T-helper 2 cell (primary cell): ENCODE measurements at places on chromosomes 11 and 22.

DNA sequence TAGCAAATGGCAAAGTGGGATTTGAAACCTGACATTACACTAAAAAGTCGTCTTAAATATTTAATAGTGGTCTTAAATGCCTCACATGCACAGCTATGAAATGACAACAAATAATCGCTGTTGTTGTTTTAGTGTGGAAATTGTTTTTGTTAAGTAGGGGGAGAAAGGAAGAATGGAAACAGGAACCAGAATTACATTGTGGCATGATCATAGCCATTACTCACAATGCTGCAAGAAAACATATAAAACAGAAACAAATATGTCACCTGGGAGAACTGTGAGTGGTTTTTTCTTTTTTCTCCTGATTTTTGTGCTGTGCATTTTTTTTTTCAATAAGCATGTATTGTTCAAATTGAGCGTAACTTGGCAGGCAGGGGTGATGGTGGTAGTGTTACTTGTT is 22.9 kb downstream of the FAM76B start:
- DNase-seq: no peak

- DNase-seq: no peak
Observed at GRCh38 chr11:66003291-66003690, 988 bp downstream of the BANF1 start.

DNA sequence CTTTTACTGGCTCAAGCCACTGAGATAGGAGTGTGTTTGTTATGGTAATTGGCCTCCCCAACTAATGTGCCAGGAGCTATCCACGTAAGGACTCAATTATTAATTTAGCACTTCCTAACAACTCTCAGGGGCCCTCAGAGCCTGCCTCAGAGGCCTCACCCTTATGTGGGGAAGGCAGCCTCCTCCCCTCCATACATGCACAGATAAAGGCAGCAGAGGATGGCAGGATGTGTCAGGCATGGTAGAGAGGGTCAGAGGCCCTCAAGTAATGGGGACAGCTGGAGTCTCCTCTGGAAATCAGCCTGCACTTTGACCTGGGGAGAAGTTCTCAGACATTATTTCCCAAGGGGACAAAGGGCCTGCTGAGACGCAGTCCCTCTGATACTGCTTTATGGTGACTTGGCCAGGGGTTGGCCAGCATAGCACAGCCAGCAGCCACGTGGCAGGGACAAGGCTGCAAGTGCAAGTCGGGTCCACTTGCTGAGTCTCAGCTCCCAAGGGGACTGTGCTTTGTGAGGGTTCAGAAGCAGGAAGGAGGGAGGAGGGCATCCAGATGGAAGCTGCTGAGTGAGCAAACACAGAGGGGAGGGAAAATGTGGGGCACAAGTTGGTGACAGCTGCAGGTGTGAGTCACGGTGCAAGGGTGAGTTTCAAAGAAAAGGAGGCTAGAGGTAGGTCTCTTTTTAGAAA is 17.0 kb downstream of the MOGAT2 start:
- no peak for DNase-seq

GRCh38 chr22:45742866-45743450 is 71.3 kb downstream of the ATXN10 start:
- no peak for DNase-seq

DNA sequence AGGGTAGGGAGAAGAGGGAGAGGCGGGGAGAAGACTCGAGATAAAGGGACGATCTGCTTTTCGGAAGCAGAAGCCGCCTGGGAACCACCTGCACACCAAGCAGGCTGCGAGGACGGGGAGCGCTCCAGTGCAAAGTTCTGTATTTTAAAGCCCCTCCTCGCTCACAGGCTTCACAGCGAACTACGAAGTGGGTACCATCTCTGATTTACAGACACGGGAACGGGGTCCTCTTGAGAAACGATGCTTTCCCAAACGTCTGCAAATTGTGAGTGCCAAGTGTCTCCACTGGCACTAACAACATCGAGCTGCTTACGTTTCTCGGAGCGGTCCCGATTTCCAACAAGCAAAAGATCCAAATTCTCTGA is 700 bp upstream of the STX3 start:
- no peak for DNase-seq

- DNase-seq: no peak
Observed at GRCh38 chr22:41557401-41558240, 3.2 kb upstream of the CSDC2 start.

DNA sequence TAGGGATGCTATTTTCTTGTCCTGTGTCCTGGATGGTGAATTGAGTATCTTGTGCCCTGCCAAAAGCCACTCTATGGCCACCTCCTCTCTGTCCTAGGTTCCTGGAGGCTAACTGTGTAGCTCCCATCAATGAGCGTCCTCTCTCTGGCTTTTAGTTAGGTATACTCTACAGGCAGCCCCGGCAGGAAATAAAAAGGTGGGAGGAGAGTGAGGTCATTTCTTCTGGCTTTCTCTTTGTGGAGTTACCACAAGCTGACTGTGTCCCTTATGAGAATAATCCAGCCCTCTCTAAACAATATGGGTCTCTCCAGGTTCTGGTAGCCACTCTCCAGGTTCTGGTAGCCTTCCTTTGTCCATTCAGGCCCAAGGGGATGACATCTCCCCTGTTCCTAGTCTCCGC is 11.7 kb upstream of the ASPHD2 start:
- no peak for DNase-seq

- DNase-seq: no peak
Observed at GRCh38 chr11:75233754-75234172, 6.8 kb upstream of the TPBGL start.

- DNase-seq: no peak
Observed at GRCh38 chr22:21589396-21589795, 21.9 kb downstream of the UBE2L3 start.

DNA sequence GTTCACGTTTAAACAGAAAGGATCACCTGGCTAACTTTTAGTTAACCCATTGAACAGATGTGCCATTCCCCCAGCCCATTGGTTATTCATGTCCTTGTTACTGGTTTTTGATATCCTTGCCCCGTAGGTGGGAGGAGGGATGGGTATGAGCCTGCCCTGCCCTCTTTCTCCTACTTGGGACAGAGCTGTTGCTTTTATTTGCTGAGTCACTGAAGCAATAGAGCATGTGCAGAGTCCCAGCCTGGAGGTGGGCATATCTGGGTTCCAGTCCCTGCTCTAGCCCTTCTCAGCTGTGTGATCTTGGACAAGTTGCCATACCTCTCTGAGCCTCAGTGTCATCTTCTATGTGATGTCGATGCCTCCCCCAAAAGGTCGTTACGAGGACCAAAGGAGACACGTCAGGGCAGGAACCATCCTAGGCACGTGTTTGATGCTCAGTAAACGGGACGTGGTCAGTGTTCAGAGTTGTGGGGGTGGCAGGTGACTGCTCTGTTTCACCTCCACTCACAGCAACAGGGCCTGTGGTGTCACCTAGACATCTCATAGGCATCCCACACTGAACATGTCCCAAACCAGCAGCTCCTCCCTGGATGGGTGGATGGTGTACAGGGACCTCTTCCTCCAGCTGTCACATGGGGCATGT is 61.0 kb downstream of the BMAL1 start:
- no peak for DNase-seq

GRCh38 chr22:19748991-19749664 is 11.4 kb upstream of the TBX1 start:
- no peak for DNase-seq

GRCh38 chr22:41969110-41969646 is at the start of gene SEPTIN3:
Gene SEPTIN3, plus strand, starts transcription at chr22:41969443. Its CDS starts 2,050 bp downstream, at chr22:41971493.
- no peak for DNase-seq

DNA sequence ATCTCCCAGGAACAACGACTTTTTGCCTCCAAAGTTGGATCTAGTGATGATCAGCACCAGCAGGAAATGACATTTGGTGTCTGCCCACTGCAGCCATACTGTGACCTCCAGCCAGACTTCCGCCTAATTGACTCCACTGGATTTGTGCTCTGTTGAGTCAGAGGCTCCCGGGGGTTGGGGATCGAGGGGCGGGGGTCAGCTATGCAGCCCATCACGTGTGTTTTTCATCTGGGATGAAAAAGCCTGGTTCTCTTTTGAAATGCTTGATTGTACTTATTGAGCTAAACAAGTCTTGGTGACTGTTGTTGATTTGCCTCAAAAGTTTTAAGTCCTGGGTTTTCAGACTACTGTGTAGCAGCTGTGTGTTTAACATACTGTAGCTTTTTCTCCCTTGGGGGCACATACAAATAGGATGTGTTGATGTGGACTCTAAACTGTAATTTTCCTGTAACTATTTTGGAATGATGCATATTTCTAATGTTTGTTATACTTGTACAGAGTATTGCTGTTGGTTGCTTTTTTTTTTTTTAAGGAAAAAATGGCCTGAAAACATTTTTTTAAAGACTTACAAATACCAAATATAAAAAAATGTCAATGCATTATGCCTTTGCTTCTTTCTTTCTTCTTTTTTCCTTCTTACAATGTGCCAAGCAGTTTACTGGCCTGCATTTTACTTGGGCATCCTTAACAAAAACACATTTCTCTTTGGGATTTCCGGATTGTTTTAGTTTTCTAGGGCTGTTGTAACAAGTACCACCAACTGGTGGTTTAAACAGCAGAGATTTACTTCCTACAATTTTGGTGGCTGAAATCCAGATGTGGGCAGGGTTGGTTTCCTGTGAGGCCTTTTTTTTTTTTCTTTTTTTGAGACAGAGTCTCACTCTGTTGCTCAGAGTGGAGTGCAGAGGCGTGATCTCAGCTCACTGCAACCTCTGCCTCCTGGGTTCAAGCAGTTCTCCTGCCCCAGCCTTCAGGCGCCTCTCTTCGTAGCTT is 46.1 kb upstream of the OR4B1 start:
- no peak for DNase-seq

GRCh38 chr22:38427940-38428339 is 27.1 kb downstream of the KCNJ4 start:
- no peak for DNase-seq

- no peak for DNase-seq
Observed at GRCh38 chr11:83998921-83999320, 712.8 kb upstream of the CCDC90B start.

DNA sequence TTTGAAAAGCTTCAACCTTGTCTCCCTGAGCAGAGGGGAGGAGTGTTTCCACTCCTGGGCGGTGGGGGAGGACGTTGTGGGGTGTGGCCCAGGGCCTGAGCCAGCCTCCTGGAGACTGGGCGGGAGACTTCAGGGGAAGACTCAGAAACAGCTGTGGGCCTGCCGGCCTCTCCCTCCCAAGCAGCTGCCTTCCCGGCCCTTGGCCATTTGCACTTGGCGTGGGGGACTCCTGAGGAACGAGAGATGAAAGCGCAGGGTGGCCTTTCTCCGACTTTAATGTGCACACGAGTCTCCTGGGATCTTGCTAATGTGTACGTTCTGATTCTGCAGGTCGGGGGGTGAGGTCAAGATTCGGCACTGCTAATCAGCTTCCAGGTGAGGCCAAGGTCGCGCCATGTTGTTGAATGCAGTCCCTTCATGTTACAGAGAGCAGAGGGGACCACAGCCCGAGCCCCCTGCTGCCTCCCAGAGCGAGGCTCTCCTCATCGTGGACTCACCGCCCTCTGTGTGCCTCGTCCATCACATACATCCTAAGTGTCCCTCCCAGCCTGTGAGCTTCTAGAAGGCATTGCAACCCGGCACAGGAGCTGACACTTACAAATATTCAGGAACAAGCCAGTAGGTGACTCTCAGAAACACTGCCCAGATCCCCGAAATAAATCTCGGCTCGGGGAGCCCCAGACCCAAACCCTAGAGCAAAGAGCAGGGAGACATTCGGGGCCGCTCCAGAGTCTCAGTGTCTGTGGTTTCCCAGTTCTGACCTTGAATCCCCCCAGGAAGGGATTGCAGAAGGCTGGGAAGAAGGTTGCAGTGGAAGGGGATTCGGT is 7.7 kb downstream of the LIF start:
- no peak for DNase-seq

DNA sequence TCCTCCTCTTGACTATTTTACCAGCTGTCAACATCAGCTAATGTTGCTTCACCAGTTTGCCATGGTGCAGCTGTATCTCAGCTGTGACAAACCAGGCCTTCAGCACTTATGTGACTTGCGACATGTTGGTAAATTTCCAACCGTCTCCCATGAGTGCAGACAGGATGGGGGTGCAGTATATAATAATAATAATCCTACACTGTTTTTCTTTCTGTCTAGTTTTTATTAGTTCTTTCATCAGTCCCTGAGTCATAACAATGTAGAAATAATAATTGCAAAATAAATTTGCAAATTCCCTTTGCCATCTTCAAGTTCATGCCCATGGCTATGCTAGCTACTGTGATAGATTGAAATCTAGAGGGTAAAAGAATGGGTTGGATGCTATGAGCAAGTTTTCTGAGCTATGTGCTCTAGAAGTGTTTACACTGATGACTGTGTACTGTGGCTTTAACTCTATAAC is 4.9 kb downstream of the MMP13 start:
- DNase-seq: no peak

- DNase-seq: no peak
Observed at GRCh38 chr11:31798554-31799434, 12.3 kb downstream of the PAX6 start.

GRCh38 chr22:19666673-19667593 is 47.4 kb upstream of the SEPTIN5 start:
- DNase-seq: no peak

GRCh38 chr11:78450866-78451265 is 33.2 kb upstream of the GAB2 start:
- DNase-seq: no peak

- no peak for DNase-seq
Observed at GRCh38 chr22:21927174-21927823, 25.3 kb downstream of the PPM1F start.

DNA sequence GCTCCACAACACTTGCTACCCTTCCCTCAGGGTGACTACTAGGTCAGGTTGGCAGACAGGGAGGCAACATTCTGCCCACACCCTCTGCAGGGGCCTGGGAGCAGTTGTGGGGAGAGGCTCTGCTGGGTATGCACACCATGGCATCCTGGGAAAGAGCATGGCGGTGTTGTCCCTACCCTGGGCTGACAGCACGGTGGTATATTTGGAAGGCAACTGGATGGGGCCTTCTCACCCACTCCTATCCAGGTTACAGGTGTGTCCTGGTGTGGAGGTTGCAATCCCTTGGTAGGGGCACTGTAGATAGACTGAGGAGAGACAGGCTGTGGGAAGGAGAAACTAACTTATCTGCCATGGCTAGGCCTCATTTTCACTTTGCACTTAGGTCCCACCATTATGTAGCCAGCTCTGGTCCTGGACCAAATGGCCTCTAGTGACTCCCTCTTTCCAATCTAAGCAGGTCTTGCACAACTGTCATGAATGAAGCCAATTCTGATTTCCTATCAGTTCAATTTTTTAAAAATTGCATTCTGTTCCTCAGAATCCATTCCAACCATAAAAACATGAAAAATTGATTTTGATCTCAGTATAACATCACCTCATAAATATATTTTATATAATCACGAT is 54.0 kb upstream of the CD44 start:
- no peak for DNase-seq

- DNase-seq: no peak
Observed at GRCh38 chr22:46275455-46276122, 7.8 kb downstream of the TTC38 start.

GRCh38 chr22:45598596-45599217 is 72.9 kb upstream of the ATXN10 start:
- no peak for DNase-seq

- no peak for DNase-seq
Observed at GRCh38 chr11:73262851-73263495, 9.2 kb upstream of the P2RY6 start.

GRCh38 chr22:36197065-36197440 is 4.6 kb downstream of the APOL4 start:
- no peak for DNase-seq
